ENCODE measurements at places on chromosomes 5 and 9.

GRCh38 chr5:157506981-157507780 is 47.2 kb downstream of the NIPAL4 start:
- no peak for DNase-seq

GRCh38 chr5:124105326-124105725 is 593.3 kb downstream of the CSNK1G3 start:
- no peak for DNase-seq

GRCh38 chr5:158953929-158954534 is 145.7 kb downstream of the EBF1 start:
- DNase-seq: no peak

DNA sequence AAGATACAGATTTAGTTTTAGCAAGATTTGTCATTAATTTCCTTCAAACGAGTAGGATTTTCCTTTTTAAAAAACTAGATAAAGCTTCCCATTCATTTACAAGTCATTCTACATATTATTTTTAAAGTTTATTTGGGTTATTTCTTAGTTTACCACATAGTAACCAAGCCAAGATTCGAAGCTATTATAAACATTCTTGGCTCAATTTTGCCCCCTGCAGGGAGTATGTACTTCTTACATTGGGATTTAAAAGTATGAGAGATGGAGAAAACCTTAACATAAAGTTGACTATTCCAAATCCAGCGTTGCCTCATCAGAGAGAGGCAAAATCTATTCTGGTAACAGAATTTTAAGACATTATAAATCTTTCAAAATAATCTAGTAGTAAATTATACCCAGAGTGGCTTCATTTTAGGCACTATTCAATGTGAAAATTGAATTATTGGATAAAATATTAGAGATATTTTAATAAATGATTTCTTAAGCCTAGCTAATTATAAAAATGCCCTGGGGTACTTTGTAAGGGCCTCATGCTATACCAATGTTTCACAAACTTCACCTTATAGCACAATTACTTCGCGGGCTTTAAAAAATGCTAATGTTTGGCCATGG is 39.1 kb downstream of the FBN2 start:
- DNase-seq: no peak

DNA sequence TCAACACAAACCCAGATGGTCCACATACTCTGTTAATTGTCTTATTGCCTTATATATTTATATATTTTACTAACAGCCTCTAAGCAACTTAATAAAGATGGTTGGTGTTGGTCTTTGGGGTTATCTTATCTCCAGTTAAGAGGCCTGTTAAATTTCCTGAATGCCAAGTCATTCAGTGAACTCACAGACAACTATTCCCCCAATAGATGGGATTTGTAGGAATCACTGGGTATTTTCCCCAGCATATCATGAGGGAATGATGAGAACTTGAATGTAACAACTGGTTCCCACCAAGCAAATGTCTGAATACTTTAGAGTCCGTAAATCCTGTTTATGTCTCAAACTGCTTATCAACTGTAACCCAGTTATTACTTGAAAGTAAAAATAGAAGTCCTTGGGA is 42.7 kb upstream of the RETREG1 start:
- DNase-seq: no peak
